ENCODE measurements at places on chromosomes 13 and 19. TPM values are rescaled to one million over a fixed set of nuclear protein-coding genes. Genes with fewer than 3 reads are reported as not detected.

The AZU1 gene
- total RNA-seq, result not detected

The SHD gene
- total RNA-seq, result not detected

The FXYD7 gene
- not detected for total RNA-seq

The IRGC gene
- not detected for total RNA-seq

The MIDN gene
- 43.0 TPM for total RNA-seq

The ADAMTSL5 gene
- total RNA-seq, result 0.82 TPM

The CACNA1A gene
- 0.34 TPM for total RNA-seq

The PDX1 gene
- not detected for total RNA-seq

The CBLC gene
- total RNA-seq, result not detected

The ODAD3 gene
- 1.4 TPM for total RNA-seq

The CGB2 gene
- total RNA-seq, result not detected

The TTC9B gene
- total RNA-seq, result not detected

The ATP4B gene
- total RNA-seq, result 0.58 TPM

The PSG1 gene
- total RNA-seq, result 2.0 TPM

The LILRA1 gene
- total RNA-seq, result not detected

The TNFSF9 gene
- 12.1 TPM for total RNA-seq

The ZNF440 gene
- total RNA-seq, result 7.8 TPM

The ZNF576 gene
- 8.6 TPM for total RNA-seq

The CEACAM3 gene
- not detected for total RNA-seq

The TMEM143 gene
- total RNA-seq, result 5.1 TPM

The ADGRE3 gene
- total RNA-seq, result not detected

The PLVAP gene
- 5.4 TPM for total RNA-seq

The ZNF763 gene
- total RNA-seq, result 6.7 TPM

The OLFM2 gene
- total RNA-seq, result 1.1 TPM

The NAT14 gene
- total RNA-seq, result 26.4 TPM

The ZNF211 gene
- 12.7 TPM for total RNA-seq

The PNMA8B gene
- total RNA-seq, result 0.29 TPM

The DHRS12 gene
- total RNA-seq, result 10.3 TPM

The RGCC gene
- 358 TPM for total RNA-seq

The LRRC63 gene
- total RNA-seq, result 0.06 TPM

The CHMP2A gene
- 104 TPM for total RNA-seq

The PRODH2 gene
- not detected for total RNA-seq

The TRPC4 gene
- 2.8 TPM for total RNA-seq

The C1QTNF9 gene
- total RNA-seq, result not detected

The CYP2A7 gene
- not detected for total RNA-seq

The FAM83E gene
- total RNA-seq, result not detected

The CYP4F11 gene
- not detected for total RNA-seq

The TGDS gene
- total RNA-seq, result 9.3 TPM

The IGFL1 gene
- total RNA-seq, result not detected
